ENCODE measurements at places on chromosomes 2 and 18.

- no peak for DNase-seq
Observed at GRCh38 chr2:28286678-28287077, 106.0 kb upstream of the FOSL2 start.

DNA sequence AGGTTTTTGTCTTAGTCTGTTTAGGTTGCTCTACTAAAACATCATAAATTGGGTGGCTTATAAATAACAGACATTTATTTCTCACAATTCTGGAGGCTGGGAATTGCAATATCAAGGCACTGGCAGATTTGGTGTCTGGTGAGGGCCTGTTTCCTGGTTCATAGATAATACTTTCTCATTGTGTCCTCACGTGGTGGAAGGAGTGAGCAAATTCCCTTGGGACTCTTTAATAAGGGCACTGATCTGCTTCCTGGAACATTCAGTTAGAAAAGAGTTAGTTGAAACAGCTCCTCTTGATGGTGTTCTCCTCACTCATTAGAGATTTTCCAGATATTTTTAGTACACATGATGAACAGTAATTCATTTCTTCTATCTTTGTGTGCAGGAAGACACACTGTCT, 22.3 kb downstream of the COL4A3 start:
- no peak for DNase-seq

DNA sequence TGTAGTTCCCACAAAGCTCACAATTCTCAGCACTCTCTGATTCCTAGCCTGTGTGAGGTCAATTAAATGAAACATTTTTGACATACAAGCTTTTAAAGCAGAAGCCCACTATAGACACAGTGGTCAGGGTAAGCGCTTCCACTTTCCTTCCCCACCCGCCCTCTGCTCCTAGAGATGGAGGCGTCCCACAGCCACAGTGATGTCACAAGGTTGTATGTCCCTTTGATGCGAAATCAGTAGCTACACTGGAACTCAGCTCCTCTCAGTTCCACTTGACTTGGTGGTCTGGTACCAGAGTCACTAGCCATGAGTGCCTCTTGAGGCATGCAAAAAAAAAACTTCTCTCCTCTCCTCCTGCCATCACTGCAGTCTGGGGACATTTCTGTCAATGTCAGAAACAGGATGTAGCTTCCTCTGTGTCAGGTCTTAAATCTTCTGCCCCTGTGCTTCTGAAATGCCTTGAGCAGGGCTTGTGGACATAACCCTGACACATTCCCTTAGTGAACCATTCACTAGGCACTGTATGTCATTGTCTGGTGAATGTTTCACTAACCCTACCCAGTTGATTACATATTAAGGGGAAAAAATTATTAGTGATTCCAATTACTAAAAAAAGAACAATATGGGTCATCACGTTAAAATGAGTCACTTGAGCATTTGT, 7.8 kb downstream of the SULT1C4 start:
- no peak for DNase-seq

DNA sequence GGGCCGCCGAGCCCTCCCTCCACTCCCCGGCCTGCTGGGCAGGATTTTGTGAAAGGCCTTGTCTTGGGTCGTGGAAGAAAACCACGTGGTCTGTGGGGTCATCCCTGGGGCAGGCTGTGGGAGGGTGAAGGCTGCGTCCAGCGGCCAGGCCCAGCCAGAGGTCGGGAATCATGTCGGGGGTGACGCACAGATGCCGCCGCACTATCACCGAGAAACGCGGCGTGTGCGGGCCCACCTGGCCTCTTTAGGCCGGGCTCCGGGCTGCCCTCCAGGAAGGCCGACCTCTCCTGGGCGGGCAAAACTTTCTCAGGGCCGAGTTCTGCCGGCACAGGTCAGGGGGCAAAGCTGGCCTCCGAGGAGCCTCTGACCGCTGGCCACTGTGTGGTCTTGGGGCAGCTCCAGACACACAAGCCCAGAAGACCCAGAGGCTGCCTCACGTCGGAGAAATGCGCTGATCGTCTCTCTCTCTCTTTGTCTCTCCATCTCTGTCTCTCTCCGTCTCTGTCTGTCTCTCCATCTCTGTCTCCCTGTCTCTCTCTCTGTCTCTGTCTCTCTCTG, 28.4 kb downstream of the NFATC1 start:
- no peak for DNase-seq

DNA sequence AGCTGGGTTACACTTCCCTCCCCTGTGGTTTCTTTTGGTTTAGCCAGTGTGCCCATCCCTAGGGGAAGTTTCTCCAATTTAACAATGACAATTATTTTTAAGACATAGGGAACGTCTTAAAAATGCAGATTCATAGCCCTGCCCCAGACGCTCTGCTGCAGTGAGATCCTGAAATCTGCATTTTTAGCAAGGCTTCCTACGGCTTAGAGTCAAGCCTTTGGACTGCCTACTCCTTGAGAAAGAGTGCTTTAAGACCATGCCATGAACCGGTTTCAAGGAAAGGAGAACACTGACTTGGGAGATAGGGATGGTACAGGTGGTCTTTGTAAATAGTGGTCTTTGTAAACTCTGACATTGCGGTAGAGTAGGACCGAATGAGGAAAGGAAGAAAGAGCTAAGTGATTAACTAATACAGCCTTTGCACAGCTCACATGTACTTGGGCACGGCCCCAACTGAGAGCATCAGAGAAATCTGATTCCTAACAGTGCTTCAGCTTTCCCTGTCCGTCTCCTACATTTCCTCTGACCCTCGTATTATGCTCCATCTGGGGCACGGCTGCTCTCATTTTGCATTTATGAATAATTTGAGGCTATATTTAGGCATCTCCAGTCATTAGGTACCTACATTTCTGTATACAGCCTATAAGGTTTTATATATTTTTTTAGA, 217.6 kb upstream of the TANK start:
- no peak for DNase-seq

GRCh38 chr2:149579972-149580882, 7.3 kb downstream of the MMADHC start:
- DNase-seq: no peak

- DNase-seq: no peak
Observed at GRCh38 chr2:58900246-58901027, 659.3 kb upstream of the FANCL start.

GRCh38 chr2:162825578-162825977, 13.0 kb downstream of the KCNH7 start:
- DNase-seq: no peak

- DNase-seq: no peak
Observed at GRCh38 chr2:97731274-97732020, 18.1 kb downstream of the ZAP70 start.

GRCh38 chr2:45497355-45497754, 113.7 kb downstream of the SRBD1 start:
- DNase-seq: no peak

DNA sequence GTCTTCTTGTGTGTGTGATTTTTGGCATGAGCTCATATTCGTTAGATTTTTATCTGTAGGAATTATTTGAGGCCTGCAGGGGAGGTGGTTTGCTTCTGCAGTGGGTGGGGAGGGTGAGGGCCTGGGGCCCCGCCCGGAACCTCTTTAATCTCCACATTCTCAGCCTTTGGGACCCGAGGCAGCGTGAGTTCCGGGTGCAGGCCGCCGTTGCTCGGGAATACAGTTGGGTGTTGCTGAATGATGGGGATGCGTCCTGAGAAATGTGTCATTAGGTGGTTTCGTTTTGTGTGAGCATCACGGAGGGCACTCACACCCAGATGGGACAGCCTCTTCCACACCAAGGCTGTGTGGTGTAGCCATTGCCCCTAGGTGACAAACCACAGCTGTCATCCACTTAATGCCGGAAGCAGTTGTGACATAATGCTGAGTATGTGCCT, 13.7 kb upstream of the GAL3ST2 start:
- DNase-seq: no peak

DNA sequence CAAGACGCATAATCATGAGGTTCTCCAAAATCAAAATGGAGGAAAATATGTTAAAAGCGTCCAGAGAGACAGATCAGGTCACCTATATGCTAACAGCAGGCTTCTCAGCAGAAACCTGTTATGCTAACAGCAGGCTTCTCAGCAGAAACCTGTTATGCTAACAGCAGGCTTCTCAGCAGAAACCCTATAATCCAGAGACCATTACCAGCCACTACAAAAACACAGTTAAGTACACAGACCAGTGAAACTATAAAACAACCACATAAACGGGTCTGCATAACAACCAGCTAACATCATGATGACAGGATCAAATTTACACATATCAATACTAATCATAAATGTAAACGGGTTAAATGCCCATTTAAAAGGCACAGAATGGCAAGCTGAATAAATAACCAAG, 1548.4 kb upstream of the TMEFF2 start:
- no peak for DNase-seq

GRCh38 chr2:150609831-150610582, 122.5 kb upstream of the RND3 start:
- DNase-seq: no peak

- DNase-seq: no peak
Observed at GRCh38 chr2:127664895-127665225, 10.5 kb downstream of the LIMS2 start.

DNA sequence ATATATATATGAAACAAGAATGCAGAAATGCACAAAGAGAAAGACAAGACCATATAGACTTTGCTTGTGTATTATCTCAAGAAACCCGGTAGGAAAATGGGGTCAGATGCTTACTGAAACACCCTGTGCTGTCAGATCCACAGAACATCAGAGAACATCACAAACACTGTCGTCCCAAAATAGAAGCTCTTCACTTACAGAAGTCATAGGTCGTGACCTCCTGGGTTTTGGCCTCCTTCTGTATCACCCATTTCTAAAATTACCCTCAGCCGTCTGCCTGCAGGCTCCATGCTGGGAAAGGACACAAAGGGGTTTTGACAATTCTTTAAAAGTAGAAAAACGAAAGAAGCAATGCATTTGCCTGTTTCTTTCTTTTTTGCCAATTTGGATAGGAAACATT, 137.9 kb downstream of the PAX3 start:
- no peak for DNase-seq

GRCh38 chr2:210288408-210288807, 26.6 kb downstream of the MYL1 start:
- no peak for DNase-seq

- DNase-seq: no peak
Observed at GRCh38 chr18:76819411-76820136, 2.8 kb upstream of the ZNF236 start.

DNA sequence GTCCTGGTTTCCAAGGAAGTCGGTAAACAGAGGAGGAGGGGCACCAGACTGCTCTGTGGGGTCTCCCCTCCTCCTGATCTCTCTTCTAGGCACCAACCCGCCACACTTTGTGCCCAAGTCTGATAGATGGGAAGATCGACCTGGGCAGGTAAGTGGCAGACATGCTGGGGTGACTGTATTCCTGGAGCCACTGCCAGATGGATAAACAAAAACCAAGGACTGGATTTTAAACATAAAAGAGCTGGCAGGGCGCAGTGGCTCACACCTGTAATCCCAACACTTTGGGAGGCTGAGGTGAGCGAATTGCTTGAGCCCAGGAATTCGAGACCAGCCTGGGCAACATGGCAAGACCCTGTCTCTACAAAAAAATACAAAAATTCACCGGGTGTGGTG, 181.2 kb downstream of the ANAPC1 start:
- DNase-seq: no peak

DNA sequence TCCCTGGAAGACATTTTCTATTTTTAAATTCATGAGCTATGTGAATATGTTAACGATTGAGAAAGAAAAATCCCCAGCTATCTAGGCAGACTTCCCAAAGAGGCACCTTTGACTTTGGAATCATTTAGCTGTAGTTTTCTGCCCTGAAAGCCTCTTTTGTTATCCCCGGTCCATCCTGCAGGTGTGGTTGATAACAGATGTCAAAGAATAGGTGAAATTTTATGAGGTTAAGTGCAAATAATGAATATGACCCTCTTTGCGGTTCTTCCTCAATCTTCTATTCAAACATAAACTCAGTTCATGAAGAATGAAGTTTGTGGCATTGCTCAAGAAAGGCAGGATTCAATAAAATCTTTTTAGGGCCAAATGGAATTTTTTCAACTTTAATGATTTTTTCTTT, 51.6 kb upstream of the ATP8B1 start:
- DNase-seq: no peak

DNA sequence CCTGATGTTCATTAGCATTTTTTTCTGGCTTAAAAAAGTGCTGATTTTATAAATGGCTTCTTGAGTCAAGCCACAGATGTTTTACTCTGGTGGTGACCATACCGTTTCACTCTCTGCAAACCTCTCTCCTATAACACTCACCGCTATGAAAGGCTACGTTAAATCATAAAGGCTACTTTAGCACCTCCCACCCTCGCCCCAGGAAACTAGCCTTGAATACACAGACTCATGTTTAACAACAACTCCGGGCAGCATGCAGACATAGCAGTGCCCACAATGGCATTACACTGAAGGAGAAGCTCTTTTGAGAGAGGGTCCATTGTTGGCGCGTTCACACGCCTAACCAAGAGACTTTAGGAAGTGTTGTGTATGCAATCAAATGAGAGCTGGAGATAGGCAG, 5.6 kb downstream of the MYT1L start:
- no peak for DNase-seq

- DNase-seq: no peak
Observed at GRCh38 chr2:120683701-120684100, 52.0 kb upstream of the GLI2 start.

GRCh38 chr18:29137773-29138495, 961.0 kb upstream of the CDH2 start:
- no peak for DNase-seq

GRCh38 chr2:213188533-213188867, 37.1 kb upstream of the IKZF2 start:
- DNase-seq: no peak

GRCh38 chr2:222404151-222404905, 20.0 kb upstream of the SGPP2 start:
- DNase-seq: no peak

- DNase-seq: no peak
Observed at GRCh38 chr2:21220930-21221329, 97.2 kb downstream of the TDRD15 start.

DNA sequence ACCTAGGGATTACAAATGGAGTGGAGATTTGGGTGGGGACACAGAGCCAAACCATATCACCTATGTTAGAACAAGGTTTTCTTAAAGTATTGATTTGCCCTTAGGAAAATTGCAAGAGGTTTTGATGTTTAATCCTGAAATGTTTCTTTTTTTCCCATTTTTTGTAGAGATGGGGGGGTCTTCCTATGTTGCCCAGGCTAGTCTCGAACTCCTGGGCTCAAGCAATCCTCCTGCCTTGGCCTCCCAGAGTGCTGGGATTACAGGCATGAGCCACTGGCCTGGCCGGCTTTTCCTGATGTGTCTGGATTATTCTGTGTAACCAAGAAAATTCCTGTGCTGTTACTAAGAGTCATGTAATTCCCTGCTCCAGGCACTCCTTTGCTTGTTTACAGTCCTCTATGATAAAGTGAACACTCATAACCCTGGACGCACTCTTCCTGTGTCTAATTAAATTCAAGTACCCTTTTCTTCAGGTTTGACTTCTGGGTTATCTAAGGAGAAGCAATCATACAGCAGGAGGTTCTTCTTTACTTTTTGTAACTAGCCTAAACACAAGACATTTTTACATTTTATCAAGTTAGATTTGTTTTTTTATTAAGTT, 15.0 kb upstream of the CTDP1 start:
- DNase-seq: no peak

DNA sequence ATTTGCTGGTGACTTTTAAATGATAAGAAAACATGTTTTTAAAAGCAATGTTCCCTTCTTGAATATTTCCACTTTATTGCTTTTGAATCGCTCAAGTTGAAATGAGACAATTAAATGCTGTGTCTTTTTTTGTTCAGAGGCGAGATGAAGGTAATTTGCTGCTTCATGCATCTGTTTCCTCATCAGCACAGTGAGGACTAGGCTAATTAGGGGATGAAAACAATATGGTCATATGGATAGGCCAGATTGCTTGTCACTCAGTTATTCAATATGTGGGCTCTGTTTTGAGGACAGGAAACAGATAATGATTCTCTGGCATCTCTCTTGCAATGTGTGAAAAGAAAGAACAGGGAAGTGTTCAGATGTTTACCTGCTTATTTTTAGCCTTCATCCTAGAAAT, 61.0 kb downstream of the ERBB4 start:
- no peak for DNase-seq

All from left renal cortex interstitium (tissue), 4 donors.